ENCODE measurements at places on chromosomes 16 and 17. TPM values are rescaled to one million over a fixed set of nuclear protein-coding genes. Genes with fewer than 3 reads are reported as not detected.
A peak's percentile ranks its signal among the peaks of the same experiment; 100 is the strongest.

GRCh38 chr17:78580277-78580804, 3.1 kb upstream of the DNAH17 start:
- no peaks in the 10 kb centered on the region for H3K4me1 ChIP-seq
- no peaks in the 10 kb centered on the region for H3K36me3 ChIP-seq
- no peaks in the 10 kb centered on the region for H3K27me3 ChIP-seq
- H3K4me3 ChIP-seq = no peak overlapping the region

- no peak for DNase-seq
- H3K4me3 ChIP-seq = no peak overlapping the region
- H3K27ac ChIP-seq = no peak overlapping the region
- H3K4me1 ChIP-seq = peaks cover 6% of the 10 kb centered on the region
- no peaks in the 10 kb centered on the region for H3K27me3 ChIP-seq
- peaks cover 56% of the 10 kb centered on the region for H3K36me3 ChIP-seq
These were observed 4.7 kb downstream of the UQCRC2 start for GRCh38 chr16:21957714-21958346.

Gene TBC1D3B
- 5.5 TPM for total RNA-seq

GRCh38 chr16:83908798-83909197, 9.9 kb downstream of the MLYCD start:
- DNase-seq = no peak
- H3K27me3 ChIP-seq = no peaks in the 10 kb centered on the region
- H3K4me3 ChIP-seq = no peak overlapping the region
- H3K36me3 ChIP-seq = peaks cover 12% of the 10 kb centered on the region

DNA sequence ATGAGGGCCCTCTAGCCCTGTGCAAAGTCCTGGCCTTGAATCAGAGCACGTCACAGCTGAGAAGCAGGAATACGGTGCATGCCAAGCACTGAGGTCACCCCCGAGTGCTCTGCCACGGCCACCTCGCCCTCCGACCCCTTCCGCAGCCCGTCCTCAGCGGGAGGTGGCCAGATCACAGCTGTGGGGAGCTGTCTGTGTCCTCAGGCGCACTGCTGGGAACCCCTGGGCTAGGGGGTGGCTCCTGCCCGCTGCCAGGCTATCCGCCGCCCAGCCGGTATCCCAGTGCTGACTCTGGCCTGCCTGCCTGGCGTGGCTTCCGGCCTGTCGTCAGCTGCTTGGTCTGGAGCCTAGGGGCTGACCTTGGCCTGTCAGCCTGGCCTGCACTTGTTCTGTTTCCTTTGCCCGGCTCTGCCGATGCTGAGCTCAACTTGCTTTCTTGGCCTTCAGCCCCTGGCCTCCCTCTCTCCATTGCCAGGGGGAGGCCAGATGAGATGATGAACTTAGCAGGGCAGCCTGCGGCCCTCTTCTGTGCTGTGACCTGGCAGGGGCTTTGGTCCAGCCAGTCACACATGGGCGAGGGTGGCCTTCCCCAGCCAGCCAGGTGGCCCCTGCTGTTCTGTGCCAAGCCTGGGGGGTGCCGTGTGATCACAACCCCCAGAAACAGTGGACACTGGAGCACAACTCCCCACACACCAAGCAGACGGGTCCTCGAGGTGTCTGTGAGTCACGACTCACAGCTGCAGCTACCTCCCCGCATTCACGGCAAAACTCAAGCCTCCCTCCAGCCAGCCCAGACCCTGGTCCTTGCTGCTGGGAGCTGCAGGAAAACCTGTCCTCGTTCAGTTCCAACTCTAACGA, 77.3 kb downstream of the ZDHHC7 start:
- DNase-seq = peak; percentile 32
- H3K4me3 ChIP-seq = no peak overlapping the region
- no peaks in the 10 kb centered on the region for H3K36me3 ChIP-seq
- H3K4me1 ChIP-seq = peaks cover 6% of the 10 kb centered on the region
- H3K27me3 ChIP-seq = no peaks in the 10 kb centered on the region

Gene ZNF646
- 20.3 TPM for total RNA-seq

All from cardiac muscle cell (in vitro differentiated cells and primary cell).